ENCODE measurements at places on chromosomes 5 and 9.

- DNase-seq, result no peak
These were observed 26.6 kb upstream of the CCDC180 start for GRCh38 chr9:97280755-97281330.

DNA sequence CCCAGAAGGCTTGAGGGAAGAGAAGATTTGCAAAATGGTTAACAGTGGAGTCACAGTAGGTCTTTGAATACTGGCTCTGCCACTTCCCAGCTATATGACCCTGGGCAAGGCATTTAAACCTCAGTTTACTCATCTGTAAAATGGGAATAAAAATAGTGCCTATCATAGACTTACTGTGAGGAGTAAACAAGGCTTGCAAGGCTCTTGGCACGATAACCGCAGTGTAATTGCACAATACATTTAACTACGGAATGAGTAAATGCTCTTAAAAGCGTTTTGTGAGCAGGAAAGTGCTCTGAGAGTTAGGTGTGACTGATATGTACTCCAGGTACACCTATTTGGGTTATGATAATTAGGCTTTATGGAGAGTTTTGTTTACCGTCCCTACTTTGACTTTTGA lies 8.4 kb downstream of the SLC36A3 start:
- no peak for DNase-seq

GRCh38 chr9:124818431-124819281 lies 34.6 kb upstream of the WDR38 start:
- no peak for DNase-seq

DNA sequence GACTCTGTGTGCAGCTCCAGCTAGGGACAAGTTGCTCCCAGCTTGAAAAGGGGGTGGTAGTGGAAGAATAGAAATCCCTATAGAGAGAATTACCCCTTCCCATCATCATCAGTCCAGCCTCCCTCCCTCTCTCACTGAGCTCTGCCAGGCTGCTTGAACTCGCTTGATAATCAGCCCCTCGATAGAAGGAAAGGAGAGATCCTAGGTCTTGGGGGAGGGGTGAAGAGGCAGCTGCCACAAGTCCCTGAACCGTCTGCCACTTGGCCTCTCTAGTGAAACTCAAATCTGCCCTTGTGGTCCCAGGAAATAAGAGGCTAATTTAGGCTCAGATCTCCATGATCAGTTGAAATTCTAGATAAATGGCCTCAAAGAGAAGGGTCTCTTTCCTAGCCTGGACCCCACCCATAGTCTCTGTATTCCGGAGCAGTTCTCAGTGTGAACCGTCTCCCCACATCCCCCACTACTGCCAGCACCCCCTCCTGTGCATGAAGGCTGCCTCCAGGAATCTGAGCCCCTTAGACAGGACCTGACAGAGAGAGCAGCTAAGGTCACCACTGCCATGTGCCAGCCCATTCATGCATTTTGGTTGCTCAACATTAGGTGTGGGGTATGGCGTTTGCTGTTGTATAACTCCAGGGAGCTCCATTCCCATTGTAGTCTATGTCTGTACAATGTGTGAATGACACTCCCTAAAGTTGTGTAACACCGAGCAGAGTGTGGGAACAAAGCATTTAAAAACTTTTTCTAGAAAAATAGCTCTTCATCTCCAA lies 5.5 kb downstream of the DNAJB5 start:
- peak; percentile 26 for DNase-seq

- peak; percentile 40 for DNase-seq
These were observed 19.4 kb downstream of the GARNL3 start for GRCh38 chr9:127283917-127284497.

GRCh38 chr9:130667120-130667435 lies 2.7 kb downstream of the PRDM12 start:
- no peak for DNase-seq

DNA sequence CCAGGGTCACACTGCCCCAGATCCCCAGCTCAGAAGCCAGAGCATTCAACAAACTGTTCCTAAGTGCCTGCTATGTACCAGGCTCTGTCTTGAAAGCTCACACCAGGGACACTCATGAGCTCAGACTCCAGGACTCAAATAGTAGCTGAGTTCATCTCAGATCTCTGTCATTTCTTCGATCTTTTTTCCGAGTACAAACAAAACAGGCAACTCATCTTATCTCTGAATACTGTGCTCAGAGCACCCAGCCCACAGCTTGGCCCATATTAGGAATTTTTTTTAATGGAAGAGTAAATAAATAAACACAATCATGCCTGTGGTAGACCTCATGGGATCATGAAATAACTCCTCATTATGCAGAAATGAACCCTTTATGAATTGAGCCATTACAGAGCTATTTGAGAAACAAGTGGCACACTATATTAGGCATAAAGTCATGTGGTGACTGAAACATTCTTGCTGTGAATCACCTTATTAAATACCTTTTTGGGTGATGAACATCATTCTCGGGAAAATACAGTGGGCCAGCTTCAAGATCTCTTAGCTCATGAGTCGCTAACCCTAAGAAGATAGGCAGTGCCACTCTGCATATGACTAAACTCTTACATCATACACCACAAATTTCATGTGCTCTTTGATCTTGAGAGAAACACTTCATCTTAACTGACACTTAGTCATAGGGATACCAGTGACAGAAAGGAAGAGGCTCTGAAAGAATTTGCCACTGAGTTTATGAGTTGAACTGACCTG lies 9.9 kb downstream of the SH3RF2 start:
- peak; percentile 91 for DNase-seq

GRCh38 chr5:154783774-154784460 lies 28.7 kb downstream of the LARP1 start:
- DNase-seq, result no peak

DNA sequence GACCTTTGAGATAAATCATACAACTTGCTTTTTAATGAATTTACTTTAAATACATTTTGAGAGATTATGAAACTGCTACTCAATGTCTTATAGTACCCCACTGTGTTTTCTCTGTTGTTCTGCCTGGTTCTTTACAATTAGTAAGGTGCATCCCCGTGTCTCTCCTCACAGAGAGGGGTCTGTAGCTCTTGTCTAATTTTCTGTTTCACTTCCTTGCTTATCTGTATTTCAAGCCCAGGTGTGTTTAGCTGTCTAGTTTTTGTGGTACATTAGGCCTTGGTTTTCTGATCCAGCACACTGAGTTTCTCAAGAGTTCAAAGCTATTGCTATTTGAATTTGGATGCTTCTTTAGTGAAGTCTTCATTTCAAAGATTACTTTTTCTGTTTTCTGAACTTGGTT lies 105.1 kb downstream of the MAST4 start:
- DNase-seq, result no peak

DNA sequence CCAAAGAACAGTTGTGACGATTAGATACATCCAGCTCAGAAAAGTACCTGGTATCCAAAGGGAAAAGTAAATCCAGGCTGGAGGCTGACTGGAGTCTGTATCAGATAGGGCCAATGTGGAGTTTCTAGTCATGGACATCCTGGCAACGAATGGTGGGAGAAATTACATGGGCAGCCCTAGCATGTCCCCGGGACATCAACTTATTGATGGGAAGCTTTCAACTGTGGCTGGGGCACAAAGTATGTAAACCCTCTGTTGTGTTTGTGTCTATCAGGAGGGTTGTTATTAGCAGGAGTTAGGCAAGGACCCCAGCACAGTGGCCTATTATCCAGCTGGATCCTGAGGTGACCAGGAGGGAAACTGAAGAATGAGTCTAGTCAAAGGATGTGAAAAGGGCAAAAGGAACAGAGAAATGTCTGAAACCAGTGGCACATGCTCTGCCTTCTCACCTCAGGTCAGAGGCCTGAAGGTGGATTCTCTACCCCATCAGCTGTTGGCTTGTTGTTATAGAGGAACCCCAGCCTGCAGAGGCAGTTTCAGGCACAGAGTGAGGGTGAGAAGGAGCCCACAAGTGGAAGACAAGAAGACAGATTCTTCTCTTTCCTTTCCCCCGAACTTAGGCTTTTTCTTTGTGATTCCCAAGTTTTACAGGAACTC lies 19.9 kb downstream of the IFNW1 start:
- no peak for DNase-seq

DNA sequence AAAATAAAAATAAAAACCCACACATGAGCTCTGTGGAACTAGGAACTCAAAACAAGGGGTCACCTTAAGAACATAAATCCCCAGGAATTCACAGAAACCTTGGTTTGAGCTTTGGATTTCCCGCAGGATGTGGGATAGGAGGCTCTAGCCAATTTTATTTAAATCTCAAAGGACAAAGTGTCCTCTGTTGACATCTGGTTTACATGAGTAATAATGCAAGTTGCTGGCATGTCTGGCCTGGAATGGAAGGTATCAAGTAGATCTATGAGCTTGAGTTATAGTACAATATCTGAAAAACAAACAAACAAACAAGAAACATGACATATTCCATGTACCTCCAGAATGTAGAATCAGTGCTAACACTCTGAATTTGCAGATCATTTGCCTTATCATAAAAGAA lies 94.2 kb upstream of the SLIT3 start:
- no peak for DNase-seq

- DNase-seq, result peak; percentile 9
These were observed 11.7 kb upstream of the IFNA5 start for GRCh38 chr9:21316860-21317259.

DNA sequence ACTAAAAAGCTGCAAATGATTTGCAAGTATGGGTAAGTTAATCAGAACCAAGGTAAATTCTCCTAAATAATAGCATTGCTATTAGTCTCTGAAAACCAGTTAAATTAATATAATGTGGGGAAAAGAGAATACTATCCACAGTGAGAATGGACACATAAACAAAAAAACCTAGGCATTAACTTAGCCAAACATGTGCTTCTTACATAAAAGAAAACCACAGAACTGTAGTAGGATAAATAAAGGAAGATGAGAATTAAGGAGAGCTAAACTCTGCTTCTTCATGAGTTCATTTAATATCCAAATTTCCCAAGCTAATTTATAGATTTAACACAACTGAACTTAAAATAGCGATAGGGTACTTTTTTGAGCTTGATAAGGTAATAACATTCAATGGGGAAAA lies 31.8 kb downstream of the ABCA1 start:
- DNase-seq, result no peak

DNA sequence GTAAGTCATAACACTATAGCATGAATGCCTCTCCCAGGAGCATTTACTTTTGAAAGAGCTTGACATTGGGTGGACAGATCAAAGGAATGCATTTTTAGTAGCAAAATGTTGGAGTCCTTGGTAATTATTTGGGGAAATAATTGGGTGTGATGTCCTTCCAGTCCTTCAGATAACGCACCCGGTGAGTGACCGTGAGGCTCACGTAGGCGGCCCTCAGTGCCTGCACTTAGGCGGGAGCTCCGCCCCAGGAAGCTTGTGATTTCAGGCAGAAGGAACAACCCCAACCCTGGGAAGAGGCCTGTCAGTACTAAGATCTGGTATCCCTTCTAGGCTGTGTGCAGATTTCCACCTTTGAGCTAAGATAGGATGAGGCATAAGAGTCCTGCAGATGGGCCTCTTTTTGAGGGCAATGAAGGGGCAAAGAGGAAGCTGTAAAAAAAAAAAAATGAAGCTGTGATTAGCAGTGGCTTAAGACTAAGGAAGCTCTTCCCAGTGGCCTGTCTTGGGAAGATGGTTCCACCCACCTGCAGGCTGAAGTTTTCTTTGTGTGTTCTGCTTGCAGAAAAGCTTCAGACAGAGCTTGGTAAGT lies 14.9 kb downstream of the BTNL9 start:
- DNase-seq, result no peak

- DNase-seq, result peak; percentile 33
These were observed 30.4 kb upstream of the B4GALT1 start for GRCh38 chr9:33197279-33198152.

Data from fibroblast of skin of right biceps (primary cell).